ENCODE measurements at places on chromosomes 5 and 9.

- DNase-seq = no peak
These were observed 304.2 kb downstream of the DNAH5 start for GRCh38 chr5:13640270-13640669.

DNA sequence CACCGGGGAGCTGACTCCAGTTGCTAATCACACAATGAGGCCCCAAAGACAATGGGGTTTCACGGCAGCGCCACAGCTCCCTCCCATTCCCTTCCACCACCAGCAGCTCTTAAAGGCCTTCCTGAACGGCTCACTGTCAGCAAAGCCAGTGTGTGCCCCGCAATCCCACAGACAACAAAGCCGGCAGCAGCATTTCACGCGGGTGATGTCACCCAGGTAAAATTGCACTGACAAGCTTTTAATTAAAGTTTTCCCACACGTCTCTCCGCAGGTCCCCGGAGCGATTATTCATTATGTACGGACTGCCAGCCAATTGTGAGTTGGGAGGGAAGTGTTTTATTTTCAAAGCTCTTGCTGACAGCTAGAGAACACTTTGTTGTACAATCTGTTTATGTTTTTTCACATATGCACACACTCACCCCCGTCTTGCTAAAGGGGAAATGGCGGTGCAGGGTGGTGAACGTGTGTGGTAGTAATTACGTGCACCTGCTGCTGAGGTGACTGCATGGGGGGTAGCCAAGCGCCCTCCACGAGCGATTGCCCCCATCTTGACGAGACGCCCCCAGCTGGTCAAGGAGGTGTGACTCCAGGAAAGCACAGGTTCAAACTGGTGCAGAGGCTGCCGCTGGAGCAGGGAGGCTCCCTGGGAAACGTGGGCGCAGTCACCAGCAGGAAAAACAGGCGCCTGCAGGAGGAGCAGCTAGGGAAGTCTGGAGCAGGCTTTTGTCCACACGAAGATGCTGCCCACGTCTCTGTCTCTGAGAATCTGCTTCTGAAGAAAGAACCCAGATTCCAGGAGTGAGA is 65.0 kb downstream of the IRX2 start:
- DNase-seq = no peak

GRCh38 chr5:147410496-147411358 is 99.1 kb downstream of the DPYSL3 start:
- no peak for DNase-seq

- DNase-seq = peak; percentile 54
These were observed 231.2 kb downstream of the ARRDC3 start for GRCh38 chr5:91151947-91152346.

DNA sequence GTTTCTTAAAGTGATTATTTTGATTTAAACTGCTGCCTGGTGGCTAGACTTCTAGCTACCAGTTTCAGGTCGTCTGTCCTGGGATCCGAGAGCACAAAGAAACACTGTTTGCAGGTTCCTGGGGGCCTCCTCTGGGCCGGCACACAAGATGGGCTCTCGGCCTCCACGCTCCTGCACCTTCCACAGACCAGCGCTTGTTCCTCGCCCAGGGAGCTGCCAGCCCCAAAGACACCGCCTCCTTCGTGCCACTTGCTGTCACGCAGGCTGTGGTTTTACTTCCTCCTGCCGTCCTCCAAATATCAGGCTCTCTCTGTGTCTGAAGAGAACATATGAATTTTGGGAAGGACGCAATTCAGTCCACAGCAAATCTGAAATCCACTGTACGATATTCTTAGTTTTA is 105.8 kb downstream of the ROR2 start:
- no peak for DNase-seq

- no peak for DNase-seq
These were observed 126.1 kb upstream of the RASA1 start for GRCh38 chr5:87141544-87141943.

DNA sequence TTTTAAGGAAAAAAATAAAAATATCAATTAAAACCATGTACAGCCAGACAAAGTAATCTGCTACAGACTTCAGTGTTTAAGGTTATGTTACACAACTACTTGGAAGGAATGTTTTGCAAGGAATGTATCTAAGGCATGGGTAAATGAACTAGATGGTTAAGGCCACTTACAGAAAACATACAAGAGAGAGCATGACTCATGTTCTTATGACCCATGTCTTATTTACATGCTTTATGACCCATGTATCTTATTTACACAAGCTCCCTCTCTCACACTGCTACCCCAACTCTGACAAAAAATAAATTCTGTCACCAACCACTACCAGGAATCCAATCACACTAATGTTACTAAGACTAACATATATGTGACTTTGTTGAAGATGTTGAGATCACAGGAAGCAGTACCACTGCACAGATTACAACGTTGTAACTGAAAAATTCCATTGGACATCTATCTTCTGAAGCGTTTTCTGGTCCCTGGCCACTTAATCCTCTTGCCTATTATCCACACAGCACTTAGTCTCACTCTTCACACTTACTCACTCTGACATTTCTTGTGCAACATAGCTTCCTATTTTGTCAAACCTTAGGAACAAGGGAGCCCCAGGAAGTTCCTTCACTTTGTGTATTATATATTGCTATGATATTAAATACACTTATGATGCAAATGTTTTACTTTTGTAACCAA is 1630.1 kb upstream of the C9orf72 start:
- DNase-seq = no peak

DNA sequence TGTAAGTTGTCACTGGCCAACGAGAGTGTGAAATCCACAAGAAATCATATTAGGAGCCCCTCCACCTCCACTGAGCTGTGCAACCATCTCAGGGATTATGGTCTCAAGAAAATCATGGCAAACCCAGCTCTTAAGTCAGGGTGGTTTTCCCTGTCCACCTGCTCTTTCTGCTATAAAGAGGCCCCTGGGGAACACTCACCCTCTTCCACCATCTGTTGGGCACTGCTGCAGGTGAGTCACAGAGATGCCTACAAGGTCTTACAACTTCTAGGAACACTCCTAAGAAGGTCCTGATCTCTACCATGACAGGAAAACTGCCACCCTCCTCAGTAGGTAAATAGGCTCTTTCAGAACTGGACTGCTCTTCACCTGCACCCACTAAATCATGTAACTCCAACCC is 61.8 kb downstream of the DRD1 start:
- no peak for DNase-seq
